ENCODE measurements at places on chromosomes 13 and 19.

- DNase-seq, result no peak
Observed at GRCh38 chr13:85544756-85545155, 254.5 kb downstream of the SLITRK6 start.

DNA sequence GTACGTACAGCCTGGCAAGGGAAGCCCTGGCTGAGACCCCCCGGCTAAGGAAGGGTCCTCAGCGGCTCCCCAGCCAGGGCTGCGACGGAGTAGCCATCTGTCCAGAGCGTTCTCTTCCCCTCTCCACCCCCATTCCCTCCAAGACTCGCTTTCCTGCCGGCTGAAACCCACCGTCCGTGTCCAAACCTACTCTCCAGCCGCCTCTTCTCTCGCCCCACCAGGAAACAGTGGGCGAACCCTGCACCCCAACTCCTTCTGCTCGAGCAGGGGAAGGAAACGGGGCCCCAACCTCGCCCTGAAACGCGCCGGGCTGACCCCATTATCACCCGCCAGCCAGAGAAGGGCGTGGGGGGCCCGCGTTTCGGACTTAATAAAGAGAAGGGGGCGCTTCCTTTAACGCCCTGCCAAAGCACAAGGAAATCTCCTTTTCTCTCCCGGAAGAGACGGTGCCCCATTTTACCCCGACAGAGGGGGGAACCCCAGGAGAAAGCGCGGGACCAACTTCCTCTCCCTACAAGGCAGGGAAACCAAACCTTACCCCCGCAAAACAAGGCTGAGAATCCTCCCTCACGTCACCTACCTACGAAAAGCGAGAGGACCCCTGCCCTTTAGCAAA, 2.5 kb downstream of the ZC3H4 start:
- no peak for DNase-seq

DNA sequence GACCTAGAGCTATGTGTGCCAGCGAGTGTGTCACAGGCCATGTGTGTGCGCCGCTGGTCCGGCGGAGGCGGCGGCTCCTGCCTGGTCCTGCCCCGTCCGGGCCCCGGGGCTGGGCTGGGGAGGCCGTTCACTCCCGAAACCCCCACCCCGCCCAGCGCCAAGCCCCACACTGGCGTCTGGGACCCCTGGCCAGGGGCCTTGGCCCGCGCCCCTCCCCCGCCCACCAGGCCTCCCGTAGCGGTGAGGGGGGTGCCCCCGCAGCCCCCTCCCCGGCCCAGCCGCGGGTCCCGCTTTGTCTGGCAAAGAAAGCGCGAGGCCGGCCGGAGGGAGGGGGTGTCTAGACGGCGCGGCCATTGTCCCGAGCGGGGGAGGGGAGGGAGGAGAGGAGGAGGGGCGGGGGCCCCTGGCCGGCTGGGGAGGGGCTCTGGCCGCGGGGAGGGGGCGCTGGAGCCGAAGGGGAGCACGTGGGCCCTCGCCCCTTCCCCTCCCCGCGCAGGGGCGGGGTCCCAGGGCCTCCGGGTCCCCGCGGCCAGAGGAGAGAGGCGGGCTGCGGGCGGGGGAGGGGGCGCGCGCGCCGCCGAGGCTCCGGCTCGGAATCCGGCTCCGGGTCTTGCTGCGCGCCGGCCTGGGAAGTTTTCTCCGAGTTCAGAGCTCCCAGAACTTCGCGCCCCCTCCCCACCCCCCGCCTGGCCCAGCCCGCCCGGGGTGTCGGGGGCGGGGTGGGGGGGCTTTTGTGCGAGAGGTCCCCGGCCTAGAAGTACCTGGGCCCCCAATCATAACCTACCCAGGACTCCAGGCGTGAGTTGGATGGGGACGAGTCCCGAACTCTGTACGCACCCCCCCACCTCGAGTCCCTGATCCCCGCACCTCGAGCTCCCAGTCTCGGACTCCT, 888 bp downstream of the NOTCH3 start:
- no peak for DNase-seq

GRCh38 chr19:18128044-18128443, 24.9 kb upstream of the PIK3R2 start:
- no peak for DNase-seq

GRCh38 chr13:113539176-113539575, 45.4 kb upstream of the TFDP1 start:
- DNase-seq, result no peak

DNA sequence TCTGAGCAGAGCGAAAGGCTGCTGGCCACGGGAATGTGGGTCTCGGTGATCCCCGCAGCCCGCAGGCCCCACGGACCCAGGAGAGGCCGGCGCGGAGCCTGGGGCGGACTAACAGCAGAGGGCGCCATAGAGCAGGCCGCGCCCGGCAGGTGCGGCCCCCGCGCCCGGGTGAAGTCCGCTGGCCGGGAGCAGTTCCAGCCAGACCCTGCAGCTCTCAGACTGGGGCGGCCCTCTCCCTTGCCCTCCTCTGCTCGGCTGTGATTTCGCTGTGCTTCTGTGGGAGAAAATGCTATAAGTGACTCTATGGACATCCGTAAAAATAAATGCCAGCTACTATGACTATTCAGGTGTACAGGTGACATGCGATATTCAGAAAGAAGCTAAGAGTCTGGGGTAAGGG, 37.7 kb downstream of the GSX1 start:
- peak; percentile 31 for DNase-seq

DNA sequence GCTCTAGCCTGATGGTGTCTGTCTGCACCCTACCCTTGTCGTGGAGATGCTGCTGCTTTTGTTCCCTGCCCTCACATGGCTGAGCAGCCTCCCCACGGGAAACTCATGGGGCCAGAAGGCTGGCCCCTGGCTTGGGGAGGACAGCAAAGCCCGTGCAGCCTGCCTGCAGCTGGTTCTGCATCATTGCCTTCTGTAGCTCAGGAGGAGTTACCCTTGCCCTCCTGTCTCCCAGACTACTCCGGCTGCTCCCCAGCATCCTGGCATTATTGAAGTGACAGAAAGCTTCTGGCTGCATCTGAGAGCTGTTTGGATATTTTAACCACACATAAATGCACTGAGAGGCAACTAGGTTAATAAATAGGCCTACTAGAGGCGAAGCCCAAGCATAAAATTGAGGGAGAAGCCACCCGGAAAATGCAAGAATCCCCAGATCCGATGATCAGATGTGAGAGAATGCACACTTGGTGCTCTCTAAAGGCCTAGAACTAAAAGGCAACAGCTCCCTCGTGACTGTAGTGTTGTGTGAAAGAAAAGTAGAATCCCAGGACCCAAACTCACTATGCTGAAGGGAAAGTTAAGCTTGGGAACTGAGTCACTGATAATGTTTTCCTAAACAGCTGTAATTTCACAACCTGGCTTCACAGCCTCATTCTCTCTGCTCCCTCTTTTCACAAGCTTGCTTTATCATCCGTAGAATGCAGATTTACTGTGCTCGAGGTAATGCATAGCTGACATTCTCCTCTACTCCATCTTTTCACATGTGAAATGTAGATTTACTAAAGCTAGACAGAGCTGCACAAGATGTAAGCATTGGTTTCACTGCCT, 110.8 kb downstream of the TNFRSF19 start:
- no peak for DNase-seq

GRCh38 chr13:96792736-96793403, 201.4 kb downstream of the OXGR1 start:
- DNase-seq, result no peak

DNA sequence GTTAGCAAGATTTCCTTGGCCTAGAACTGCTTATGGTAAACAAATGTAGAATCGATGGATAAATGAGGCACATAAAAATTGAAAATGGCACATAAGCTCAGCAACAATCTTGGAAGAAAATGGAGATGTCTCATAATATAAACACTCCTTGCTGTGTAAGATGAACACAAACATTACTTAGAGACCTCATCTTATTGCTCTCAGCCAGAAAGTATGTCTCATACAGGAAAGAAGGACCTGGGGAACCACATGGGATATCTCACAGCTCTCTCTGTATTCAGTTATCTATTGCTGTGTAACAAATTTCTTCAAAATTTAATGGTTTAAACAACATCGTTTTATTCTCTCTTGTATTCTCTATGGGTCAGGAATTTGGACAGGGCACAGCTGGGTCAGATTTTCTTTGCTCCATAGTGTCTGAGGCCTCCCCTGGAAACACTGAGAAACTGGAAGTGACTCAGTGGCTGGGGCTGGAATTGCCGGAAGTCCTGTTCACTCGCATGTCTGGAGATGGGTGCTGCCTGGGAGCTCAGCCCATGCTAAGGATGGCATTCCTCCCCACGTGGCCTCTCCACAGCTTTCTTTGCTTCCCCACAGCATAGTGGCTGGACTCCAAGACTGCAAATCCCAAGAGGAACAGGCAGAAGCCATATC, 105.1 kb downstream of the NUFIP1 start:
- no peak for DNase-seq

DNA sequence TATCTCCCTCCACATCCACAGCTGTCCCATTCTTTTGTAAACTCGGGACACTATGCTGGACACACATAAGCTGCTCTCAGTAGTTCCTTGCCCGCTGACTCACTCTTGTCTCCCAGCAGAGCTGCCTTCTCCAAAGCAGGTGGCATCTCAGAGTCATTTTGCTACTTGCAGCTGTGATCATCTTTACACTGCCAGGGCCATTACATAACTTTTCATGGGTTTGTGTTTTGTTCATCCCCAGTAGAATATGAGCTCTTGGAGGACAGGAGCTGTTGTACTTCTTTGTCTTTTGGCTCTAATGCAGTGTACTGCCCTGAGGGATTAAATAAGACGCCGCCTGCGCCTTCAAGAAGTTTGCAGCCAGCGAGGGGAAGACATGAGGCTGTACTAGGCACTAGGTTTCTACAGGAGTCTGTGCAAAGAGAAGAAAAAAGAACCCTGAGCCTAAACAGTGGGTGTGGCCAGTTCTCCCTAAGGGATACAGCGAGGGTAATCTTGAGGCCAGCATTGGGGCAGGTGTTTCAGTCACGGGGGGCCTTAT, 40.8 kb upstream of the GPR183 start:
- DNase-seq, result no peak

Measured in stimulated activated CD8-positive, alpha-beta memory T cell treated with anti-CD3 and anti-CD28 coated beads, Interleukin-4, amount 100 ng/mL, for 4 hours (primary cell).